Mucosa of descending colon (tissue), 3 donors: ENCODE measurements at places on chromosomes 16 and 17.

DNA sequence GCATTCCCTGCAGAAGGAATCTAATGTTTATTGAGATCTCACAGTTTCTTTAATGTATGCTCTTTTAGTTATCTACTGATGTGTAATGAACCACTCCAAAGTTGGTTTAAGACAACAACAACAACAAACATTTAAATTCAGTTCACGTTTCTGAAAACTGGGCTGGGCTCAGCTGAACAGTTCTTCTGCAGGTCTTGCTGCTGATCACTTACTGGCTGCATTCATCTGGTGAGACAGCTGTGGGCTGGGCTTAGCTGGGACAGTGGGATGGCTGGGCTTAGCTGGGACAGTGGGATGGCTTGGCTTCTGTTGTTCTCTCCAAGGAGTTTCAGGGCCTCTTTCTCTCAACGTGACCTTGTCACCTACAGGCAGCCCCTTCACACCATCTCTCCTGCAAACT is 544.3 kb upstream of the CDH5 start:
- no peak for DNase-seq

- DNase-seq = no peak
Observed at GRCh38 chr16:88430524-88431446, 22.3 kb upstream of the ZFPM1 start.

- DNase-seq = no peak
Observed at GRCh38 chr17:59373882-59374495, 42.5 kb downstream of the YPEL2 start.

DNA sequence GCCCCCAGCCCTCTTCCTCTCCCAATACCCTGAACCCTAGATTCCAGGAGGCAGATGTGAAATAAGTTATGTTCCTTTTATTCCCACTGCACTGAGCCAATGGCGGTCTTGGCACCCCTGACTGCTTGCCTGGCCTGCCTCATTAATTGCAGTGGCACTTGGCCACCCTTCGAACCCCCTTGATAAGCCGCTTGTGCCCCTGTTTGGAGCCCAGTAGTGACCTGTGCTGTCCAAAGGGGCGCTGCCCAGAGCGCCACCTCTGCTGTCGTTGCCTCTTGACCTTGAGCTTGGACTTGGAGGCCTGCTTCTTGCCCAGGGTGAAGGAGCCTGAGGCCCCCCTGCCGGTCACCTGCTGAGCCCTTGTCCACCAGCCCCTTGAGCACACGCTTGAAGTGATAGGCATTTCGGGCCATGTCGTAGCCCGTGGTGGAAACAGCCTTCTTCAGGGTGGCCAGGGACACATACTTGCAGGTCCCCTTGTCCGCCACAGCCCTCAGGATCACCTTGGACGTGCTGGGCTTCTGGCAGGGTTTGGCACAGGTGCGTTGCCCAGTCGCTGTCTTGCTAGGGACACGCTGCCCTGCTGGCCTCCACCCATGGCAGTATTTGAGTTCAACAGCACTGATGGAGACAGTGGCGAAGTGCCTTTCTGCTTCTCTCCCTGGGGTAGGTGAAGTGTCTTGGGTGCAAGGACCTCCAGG is 5.7 kb downstream of the SGCA start:
- no peak for DNase-seq

GRCh38 chr17:46942441-46943217 is 19.7 kb downstream of the GOSR2 start:
- DNase-seq = no peak

- peak; percentile 35 for DNase-seq
Observed at GRCh38 chr17:49993423-49994060, 1.5 kb downstream of the DLX3 start.

DNA sequence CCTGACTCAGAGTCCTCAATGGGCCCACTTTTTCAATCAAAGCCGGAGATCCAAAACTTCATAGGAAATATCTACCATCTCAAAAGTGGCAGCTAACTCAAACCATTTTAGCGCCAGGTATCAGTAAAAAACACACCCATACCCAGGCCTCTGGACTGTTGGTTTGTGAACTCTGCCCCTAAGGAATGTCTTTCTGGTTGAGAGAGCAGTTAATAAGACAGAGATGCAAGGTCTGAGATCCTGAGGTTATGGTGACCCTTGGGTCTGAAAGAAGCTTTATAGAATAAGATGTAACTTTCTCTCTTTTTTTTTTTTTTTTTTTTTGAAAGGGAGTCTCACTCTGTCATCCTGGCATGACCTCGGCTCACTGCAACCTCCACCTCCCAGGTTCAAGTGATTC is 350.5 kb downstream of the SOX9 start:
- no peak for DNase-seq

- DNase-seq = peak; percentile 64
Observed at GRCh38 chr17:58083491-58084316, 485 bp downstream of the DYNLL2 start.

DNA sequence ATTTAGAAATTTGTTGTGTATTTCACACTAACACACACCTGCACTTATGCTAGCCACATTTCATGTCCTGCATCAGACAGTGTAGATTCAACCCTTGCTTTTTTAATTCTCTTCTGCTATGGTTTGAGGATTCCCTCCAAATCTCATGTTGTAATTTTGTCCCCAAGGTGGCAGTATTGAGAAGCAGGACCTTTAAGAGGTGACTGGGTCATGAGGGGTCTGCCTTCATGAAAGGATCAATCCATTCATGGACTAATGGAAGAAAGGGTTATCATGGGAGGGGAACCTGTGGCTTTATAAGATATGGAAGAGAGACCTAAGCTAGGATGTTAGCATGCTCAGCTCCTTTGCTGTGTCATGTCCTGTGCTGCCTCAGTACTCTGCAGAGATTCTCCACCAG is 1032.2 kb downstream of the CDH11 start:
- no peak for DNase-seq

DNA sequence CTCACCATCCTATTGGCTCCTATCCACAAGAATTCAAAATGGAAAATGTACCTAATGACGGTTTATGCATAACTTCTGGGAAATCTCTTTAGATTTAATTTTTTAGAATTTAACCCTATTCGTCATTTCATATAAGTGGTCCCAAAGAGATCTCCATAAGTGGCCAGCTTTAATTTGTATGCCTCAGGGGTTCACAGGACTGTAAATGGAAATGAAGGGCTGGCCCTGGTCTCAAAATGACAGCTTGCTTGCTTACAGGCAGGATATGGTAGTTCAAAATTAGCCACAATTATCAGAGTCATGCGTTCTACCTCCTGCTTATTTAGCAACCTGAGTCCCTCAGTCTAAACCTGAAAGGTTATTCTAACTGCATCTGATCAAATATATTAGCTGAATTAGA is 6.6 kb upstream of the NACA2 start:
- DNase-seq = no peak

GRCh38 chr16:57276596-57276995 is 7.9 kb downstream of the PLLP start:
- no peak for DNase-seq

DNA sequence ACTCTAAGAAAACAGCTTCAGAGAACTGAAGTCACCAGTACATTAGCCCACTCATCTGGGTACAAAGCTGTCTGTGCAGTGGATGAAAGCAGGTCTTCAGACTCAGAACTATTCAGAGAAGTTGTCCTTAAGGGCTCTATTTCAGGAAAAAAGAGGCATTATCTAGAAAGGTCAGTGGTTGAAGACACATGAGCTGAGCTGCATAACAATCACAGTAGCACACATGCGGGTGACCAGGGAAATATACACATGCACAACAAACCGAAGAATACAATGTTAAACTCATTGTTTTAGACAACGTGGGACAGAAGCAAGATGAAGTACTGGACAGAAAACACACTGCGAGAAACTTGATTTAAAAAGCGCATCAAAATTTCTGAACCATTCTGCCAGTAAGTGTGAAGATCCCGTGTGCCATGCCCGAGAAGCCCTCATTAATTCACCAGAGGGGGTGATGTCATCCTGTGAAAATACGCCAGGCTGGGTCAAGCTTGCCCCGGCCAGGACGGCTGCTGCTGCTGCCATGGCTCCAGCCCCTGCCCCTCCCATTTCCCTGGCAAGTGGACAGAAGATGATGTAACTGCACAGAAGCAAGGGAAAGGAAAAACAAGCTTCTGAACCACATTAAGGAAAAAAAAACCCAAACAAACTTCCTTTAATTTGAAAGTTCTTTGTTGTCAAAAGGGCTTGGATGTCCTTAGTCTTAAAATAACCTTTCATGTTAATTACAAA is 10.1 kb downstream of the DYNC1LI2 start:
- peak; percentile 83 for DNase-seq

DNA sequence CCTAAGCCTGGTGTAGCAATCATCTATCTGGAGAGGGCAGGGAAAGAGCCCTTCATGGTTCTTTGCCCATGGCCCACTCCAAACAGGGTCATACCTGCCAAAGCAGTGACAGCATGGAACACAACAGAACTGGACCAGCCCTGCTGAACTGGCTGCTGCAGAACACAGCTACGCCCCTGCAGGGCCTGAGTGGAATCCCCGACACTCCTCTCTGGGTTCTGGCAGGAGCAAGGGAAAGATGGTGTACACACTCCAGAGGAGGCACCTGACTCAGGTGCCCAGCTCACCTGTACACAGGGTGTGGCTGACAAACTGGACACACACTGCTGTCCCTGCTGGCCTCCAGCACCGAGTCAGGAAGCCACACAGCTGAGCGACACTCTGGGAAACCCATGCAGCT is 19.8 kb downstream of the MIEF2 start:
- DNase-seq = peak; percentile 16

DNA sequence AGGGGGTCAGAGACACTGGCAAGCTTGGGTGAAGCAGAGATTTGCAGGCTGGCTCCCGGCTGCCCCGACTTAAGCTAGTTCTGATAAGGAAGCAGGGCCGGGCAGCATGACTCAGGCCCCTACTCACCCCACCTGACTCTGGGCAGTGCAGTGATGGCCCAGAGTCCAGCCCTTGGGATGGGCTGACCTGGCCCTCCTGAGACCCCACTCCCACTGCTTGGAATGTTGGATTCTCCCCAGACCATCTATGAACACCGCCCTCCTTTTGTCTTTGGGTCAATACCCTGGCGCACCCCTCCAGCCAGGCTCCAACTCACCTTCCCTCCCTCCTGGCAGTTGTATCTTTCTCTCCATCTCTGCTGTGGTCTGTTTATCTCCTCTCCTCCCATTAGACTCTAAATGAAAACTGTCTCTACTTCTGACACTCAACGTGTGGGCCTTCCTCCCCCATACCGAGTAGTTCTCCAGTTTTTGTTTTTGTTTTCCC is 21.0 kb downstream of the LGALS3BP start:
- DNase-seq = peak; percentile 15

GRCh38 chr17:29568331-29569244 is at the start of gene TP53I13:
TP53I13 (plus strand) TSS chr17:29568701; CDS start chr17:29568759, 58 bp downstream.
- DNase-seq = peak; percentile 95

GRCh38 chr16:11187522-11188023 is 68.4 kb downstream of the SOCS1 start:
- no peak for DNase-seq

DNA sequence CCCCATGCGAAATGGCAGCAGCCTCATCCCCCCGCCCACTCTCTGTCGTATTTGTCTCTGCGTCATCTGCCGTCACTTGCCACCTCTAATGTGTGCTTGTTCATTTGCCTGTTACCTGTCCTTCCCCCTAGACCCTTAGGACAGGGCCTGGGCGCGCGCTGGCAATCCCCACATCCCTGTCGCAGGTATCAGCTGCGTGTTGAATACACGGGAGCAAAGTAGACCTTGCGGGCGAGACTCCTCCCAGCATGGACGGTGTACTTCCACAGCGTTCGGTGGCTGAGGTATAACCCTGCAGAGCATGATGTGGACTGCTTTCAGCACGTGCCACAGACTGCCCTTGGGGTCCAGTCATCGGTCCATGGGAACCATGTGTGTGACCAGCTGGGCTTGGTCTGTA is 170.1 kb upstream of the CHMP6 start:
- no peak for DNase-seq

- DNase-seq = peak; percentile 33
Observed at GRCh38 chr17:4555873-4556759, 932 bp upstream of the MYBBP1A start.

- peak; percentile 73 for DNase-seq
Observed at GRCh38 chr17:42979511-42980273, at the start of gene PTGES3L. PTGES3L (minus strand) TSS chr17:42980080; CDS start chr17:42980053, 27 bp downstream.

- DNase-seq = no peak
Observed at GRCh38 chr16:77599793-77600415, 122.4 kb upstream of the NUDT7 start.

DNA sequence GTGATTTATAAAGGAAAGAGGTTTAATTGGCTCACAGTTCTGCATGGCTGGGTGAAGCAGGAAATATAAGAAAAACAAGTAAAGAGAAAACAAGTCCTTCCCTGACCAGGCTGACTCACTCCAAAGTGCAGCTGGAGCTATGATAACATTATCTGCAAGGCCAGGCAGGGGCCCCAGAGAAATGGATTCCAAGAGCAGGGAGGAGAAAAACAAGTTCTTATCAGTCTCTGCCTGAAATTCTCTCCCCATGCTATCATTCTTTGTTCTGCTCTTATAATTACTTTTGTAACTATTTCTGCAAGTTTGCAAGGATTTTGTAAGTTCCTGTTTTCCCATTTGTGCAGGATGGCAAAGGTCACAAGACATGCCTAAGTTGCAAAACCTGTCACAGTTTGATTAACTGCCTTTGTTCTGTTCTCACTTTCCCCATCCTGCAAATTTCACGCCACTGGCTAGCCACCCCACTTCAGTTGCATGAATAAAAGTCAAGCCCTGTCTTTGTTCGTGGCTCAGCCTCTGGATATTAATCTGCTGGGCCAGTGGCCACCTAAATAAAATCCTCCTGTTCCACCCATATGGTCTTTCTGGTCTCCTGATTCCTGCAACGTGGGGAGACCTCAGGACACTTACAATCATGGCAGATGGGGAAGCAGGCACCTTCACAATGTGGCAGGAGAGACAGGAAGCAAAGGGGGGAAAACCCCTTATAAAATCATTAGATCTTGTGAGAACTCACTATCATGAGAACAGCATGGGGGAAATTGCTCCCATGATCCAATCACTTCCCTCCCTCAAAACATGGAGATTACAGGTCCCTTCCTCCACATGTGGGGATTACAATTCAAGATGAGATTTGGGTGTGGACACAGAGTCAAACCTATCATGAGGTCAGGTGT is 13.1 kb downstream of the ABCA9 start:
- DNase-seq = peak; percentile 69

- no peak for DNase-seq
Observed at GRCh38 chr16:27452569-27453493, 50.9 kb downstream of the IL21R start.

DNA sequence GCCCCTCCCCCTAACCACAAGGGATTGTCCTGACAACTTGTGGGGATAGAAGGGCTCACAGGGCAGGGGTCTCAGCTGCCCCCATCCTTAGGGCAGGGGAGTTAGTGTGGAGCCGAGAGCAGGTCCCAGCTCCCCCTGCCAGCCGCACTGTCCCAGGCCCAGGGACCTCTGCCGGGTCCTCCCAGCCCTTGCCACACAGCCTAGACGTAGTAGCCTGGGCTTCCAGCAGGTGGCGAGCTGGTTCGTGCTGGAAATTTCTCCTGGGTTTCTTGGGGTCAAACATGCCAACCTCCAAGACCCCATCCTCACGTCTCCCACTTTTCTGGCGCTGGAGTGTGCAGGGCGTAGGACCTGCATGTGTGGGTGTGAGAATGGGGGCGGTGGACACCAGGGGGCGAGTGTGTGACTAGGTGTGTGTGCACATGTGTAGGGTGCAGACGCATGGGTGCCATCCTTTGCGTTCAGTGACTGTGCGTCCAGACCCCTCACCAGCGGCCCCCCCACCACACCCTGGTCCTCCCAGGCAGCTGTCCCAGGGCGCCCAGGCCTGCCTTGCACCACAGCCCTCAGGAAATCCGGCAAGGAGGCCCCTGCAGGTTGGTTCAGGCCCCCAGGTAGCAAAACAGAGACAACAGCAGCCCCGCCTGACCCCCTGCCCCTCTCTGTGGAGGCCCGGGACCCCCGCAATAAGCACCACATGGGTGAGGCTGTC is 29.5 kb downstream of the SBK1 start:
- DNase-seq = peak; percentile 65

GRCh38 chr17:39755554-39756379 is 18.0 kb downstream of the GRB7 start:
- DNase-seq = no peak
